ENCODE measurements at places on chromosomes 11 and 22.

DNA sequence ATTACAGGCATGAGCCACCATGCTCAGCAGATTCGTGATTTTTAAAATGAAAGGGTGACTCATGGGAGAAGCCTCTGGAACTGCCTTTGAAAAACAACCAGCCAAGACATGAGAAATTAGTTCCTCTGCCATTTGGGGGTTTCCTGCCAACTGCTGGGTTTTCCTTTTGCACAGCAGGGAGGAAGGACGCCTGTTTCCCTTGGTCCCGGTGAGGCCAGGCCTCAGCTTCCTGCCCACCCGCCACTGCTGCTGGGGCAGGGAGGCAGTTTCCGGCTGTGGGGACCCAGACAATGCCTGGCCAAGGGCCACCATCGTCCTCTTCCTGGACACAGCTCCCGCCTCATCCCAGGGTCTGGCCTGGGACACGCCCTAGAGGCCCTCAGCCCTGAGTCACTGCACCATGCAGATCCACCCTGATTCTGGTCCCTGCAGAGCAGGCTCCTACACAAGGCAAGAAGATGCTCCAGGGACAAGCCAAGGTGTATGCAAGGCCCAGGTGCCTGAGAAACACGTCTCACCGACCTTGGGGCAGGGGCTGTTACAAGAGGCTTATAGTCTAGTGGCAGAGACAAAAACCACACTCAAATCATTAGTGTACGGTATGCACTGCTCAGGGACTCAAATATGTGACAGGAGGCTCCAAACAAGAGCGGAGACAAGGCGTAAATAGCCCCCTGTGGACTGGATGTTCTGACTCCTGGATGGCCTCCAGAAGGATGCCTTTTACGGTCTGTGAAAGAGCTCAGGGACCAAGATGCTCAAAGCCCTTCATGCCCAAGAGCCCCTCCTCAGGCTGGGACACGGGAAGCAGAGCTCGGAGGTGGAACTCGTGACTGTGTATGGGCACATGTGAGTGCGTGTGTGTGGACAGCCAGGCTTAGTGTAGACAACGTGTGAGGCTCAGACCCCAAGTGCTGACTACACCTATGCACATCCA is 10.0 kb downstream of the PPM1F start:
- peak; percentile 86 for DNase-seq

DNA sequence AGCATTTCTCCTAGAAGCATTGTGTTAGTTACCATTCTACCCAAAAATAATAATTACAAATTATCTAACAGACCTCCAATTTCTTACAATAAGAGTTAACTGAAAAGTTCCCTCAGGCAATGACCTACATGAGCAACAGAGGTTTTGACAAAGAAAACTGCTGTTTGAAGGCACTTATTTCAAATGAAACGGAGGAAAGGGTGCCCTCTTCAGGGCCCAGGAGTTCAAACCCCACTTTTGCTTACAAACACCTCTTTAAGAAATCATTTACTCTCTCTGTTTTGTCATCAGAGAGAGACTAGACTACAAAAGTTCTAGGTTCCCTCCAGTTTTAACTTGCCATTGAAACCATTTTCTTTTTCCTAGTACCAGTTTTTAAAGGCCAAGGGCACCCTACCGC is 56.7 kb downstream of the AMBRA1 start:
- DNase-seq = peak; percentile 21

GRCh38 chr11:33083918-33084317 is 44.5 kb downstream of the TCP11L1 start:
- DNase-seq = no peak

DNA sequence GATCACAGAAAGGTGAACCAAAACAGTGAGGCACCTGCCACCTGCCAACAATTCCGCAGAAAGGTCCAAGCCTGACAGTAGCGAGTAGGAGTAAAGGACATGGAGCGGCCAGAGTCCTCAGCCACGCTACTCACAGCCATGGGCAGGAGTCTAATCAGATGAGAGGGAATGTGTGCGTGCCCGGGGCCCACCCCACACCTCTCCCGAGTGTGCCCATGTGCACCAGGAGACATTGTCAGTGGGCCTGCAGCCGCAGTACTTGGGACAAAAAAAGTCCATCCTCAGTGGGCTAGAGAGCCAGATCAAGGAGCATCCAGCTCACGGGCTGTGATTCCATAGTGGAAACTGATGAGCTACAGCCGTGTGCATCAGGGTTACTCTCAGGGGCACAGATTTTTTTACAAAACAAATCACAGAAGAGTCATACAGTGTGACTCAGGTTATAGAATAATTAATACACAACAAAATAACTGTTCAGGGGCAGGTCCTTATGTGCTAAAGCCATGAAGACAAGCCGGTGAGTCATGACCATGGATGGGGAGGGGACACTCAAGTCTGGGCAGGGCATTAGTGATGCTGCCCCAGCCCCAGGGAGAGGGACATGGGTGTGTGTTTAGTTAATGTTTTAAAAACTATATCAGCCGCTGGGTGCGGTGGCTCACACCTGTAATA is 12.0 kb downstream of the SART1 start:
- no peak for DNase-seq

DNA sequence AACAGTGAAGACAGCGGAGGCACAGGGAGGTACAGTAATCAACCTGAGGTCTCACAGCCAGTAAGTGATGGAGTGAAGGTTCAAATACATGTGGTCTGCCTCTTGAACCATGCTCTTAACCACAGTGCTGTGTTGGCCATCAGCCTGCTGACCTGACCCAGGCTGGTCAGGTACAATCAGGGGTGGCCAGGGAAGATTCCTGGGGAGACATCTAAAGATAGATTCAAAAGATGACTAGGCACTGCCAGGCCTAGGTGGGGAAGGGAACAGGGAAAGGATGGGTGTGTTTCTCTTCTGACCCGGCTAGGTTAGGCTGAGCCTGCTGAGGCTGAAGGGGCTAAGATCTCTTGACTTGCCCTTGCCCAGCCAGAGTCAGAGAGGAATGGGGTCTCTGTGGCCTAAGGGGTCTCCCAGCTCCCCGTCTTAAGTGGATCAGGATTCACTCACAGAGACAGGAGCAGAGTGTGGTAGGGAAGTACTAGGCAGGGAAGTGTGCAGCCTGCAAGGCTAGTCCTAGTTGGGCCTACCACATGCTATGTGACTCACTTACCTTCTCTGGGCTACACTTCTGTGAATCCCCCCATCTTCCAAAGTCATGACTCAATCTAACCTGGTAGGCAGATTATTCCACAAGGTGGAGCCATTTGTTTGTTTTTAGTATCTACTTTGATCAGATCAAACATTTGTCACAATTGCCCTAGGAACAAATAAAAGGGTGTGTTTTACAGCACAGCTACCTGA is 10.4 kb upstream of the SREBF2 start:
- peak; percentile 46 for DNase-seq

DNA sequence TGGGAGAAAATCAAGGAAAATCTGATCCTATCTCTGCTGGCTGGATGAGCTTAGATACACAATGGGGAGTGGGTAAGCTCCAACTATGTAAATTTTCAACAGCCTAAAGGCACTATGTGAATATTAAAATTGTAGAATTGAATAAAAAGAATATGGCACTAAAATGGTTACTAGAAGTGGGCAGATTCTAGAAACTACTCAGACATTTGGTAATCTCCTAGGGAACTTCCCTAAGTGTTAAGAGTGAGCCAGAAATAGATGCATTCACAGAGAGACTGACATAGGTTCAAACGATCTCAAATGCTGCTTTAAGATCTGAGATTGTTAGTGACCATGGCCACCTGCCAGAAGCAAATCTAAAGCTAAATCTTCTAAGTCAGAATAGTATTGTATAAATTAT is 4.3 kb upstream of the OR52E1 start:
- DNase-seq = no peak

GRCh38 chr11:35541621-35542375 is 16.4 kb upstream of the PAMR1 start:
- DNase-seq = peak; percentile 98

- DNase-seq = peak; percentile 74
These were observed 40.4 kb upstream of the AKIP1 start for GRCh38 chr11:8870411-8871170.

GRCh38 chr22:44348971-44349560 is 36.3 kb upstream of the SHISAL1 start:
- DNase-seq = no peak

GRCh38 chr11:61679296-61679695 is 895 bp upstream of the DAGLA start:
- no peak for DNase-seq

GRCh38 chr22:21041937-21042336 is 3.8 kb upstream of the LRRC74B start:
- DNase-seq = peak; percentile 35

- DNase-seq = no peak
These were observed 28.1 kb downstream of the WBP2NL start for GRCh38 chr22:42026705-42027104.

DNA sequence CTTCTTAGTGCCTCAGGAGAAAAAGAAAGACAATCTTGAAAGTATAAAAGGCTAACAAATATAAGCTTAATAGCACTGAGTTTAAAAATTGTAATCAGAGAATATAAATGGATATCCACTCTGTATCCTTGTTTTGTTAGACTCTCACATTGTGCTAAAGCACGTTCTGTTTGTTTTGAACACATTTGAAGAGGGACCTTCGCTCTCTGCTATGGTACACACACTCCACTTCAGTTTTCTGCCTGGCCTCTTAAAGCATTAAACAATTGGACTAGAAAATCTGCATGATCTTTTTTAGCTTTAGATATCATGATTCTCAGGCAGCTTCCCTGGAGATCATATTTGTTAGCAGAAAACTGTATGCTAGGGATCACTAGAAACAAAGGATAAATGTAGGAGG is 40.3 kb upstream of the PGR start:
- DNase-seq = no peak

GRCh38 chr11:64264371-64264852 is 13.1 kb downstream of the PLCB3 start:
- DNase-seq = no peak

GRCh38 chr11:16925561-16926065 is 88.6 kb downstream of the PLEKHA7 start:
- DNase-seq = peak; percentile 9

- DNase-seq = peak; percentile 29
These were observed 929 bp downstream of the PRDM10 start for GRCh38 chr11:130001461-130002351.

- no peak for DNase-seq
These were observed 36.0 kb downstream of the DEPDC5 start for GRCh38 chr22:31789803-31790202.

GRCh38 chr11:113119074-113119473 is 157.9 kb downstream of the NCAM1 start:
- peak; percentile 28 for DNase-seq

GRCh38 chr11:45078236-45079074 is 68.0 kb upstream of the PRDM11 start:
- DNase-seq = peak; percentile 53

DNA sequence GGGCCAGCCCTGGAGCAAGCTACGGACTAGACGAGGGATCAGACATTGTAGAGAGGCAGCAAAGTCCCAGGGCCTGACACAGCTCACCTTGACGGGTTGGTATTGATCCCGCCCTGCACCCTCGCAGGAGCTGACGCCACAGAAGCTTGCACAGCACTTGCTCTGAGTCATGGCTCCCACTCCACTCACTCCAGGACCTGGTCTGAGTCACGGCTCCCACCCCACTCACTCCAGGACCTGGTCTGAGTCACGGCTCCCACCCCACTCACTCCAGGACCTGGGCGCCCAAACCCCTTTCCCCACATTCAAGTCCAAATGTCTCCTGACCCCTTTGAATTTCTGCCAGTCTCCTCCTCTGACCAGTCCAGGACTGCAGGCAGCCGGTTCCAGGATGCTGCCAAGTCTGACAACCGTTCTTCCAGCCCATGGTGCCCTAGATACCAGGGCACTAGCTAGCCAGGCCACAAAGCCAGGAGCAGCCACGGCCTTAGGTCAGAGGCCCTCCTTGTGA is 6.0 kb upstream of the PNPLA5 start:
- peak; percentile 68 for DNase-seq

GRCh38 chr11:119065369-119065768 is 2.2 kb upstream of the VPS11 start:
- DNase-seq = peak; percentile 46

DNA sequence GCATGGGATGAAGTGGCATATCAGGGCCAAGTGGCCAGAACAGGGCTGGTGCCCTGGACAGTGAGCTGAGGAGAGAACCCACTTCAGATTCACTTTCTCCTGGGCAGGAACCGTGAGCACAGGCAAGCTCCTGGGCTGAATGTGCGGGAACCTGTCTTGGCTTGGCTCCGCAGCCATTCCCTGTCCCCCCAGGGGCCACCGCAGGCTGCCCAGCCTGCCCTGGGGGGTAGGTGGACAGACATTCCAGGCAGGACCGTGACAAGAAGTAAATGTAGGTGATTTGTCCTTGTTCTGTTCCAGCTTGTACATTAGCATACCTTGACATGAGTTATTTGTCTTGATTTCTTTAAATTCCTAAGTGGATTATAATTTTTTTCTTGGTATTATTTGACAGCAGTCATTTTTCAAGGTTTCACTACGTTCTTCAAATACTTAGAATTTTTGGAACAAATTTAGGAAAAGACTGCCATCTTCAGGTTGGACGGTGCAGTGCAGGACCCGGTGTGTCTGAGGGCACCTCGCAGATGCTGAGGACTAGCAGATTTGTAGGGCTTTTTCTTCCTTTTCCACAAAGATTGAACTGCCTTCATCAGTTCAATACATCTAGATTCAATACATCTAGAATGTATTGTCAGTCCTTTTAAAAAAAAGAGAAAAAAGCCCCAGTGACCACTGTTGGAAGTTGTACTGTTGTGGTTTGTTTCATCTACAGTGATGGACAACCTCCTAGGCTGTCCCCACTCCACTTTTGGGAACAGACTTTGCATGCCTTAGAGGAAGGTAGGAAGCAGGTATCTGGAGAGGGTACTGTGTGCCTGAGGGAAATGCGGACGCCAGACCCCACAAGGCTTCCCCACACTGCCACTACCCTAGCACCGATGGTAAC is 115.1 kb upstream of the RASSF10 start:
- peak; percentile 71 for DNase-seq

DNA sequence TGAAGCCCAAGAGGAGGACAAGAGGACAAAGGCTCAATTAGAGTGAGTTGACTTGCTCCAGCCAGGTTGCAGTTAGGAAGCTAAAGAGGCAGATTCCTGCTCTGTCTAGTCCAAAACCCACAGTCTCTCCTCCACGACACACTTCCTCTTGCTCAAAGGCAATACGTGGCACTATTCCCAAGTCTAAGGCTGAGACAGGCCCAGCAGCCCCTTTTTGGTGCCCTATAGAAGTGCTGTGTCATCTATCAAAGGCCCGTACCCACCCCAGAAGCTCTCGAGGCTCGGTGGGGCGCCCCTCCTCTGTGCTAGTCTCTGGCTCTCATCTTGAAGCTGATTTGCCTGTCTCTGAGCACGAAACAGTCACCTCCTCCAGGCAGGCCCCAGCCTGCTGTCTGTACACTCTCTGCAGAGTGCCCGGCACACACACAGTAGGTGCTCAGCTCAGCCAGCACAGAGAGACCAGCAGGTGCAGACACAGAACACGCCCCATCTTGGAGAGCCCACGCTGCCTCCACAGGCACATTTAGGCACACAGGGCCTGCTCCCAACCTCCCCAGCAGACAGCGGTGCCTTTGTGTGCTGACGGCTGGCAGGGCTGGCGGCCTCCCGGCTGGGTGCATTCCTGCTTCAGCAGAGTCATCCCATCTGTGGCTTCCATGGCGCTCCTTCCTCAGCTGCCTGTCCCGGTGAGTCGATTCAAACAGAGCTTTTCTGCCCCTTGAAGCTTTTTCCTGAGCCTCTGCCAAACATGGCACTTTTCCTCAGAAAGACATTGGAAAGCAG is 52.8 kb downstream of the MYH9 start:
- DNase-seq = peak; percentile 85

GRCh38 chr22:47423861-47424820 is 661.7 kb downstream of the TBC1D22A start:
- no peak for DNase-seq

Measured in AG10803 (cell line).